Activated CD4-positive, alpha-beta T cell treated with anti-CD3 and anti-CD28 coated beads, Interleukin-2, amount 50 U/mL, for 1 hour (primary cell): ENCODE measurements at places on chromosomes 5 and 9.

DNA sequence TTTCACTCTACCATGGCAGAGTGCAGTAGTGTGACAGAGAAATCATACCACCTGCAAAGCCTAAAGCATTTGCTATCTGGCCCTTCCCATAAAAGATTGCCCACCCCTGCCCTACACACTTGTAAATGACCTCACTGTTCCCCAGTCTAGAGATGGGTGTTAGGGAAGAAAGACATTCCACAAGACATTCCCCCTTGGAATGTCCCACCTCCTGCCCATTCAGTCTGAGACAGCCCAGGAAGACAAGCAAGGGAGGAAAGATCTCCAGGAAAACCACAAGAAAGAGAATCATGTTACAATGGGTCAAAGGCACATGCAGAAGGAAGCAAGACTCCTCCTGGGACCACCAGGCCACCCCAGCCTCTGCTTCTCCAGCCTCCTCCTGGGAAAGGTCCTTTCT lies 230.0 kb downstream of the AGTPBP1 start:
- DNase-seq = no peak

GRCh38 chr9:94627287-94627686 lies 12.0 kb downstream of the FBP1 start:
- no peak for DNase-seq

DNA sequence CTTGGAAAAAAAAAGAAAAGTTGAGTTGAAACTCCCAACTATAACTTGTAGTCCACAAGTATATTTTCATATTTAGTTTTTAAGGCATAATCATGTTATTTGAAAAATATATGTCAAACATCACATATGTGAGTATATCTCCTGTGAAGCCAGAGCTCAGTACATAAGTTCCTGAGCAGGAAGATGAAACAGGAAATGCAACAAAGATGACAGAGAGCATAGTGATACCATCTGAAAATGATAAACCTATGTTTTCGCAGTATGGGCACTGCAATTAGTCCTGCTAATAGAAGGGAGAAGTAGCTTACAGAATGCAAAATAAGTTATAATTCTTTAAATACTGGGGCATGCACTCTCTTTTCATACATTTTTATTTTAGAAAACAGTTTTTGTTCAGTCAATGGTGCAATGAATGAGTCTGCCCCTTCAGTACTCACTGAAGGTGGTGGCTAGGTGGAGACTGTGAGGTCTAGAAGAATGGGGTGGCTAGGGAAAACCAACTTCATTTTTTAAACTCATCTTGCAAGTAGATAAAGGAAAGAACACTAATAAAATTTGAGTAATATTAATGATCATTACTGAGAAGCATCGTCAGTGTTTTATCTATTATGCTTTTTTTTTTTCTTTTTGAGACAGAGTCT lies 54.1 kb upstream of the FYB1 start:
- DNase-seq = no peak

- DNase-seq = no peak
Observed at GRCh38 chr5:53091289-53091688, 18.3 kb downstream of the MOCS2 start.

GRCh38 chr5:150412319-150413175 lies at the start of gene CD74:
Gene CD74 (minus strand): TSS chr5:150412910. CDS start chr5:150412749, 161 bp downstream.
- DNase-seq = peak; percentile 90

GRCh38 chr9:14485366-14485765 lies 171.4 kb upstream of the NFIB start:
- DNase-seq = no peak

- no peak for DNase-seq
Observed at GRCh38 chr5:142403583-142403982, 78.8 kb upstream of the SPRY4 start.

GRCh38 chr5:28468166-28468565 lies 1429.8 kb upstream of the CDH9 start:
- DNase-seq = no peak

DNA sequence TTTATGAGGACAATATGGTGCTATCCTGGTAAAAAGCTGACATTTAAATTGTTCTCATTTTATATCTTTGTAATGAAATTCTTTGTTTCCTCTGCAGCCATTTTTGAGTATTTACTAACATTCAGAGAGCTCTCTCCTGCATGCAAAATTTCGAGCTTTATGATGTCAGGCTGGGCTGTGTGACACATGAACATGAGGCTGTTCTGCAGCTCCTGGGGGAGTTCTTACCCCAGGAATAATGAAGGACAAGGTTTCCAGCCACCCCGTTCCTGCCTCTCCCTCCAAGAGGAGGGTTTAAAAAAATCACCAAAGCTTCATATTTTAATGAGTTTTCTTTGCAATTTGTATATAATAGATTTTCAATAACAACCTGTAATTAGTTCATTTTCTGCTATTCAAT lies 252.4 kb downstream of the HSPA4 start:
- no peak for DNase-seq

GRCh38 chr5:59863777-59864176 lies 29.7 kb downstream of the PDE4D start:
- DNase-seq = no peak

GRCh38 chr5:99605904-99606303 lies 677.1 kb upstream of the CHD1 start:
- DNase-seq = no peak
